ENCODE measurements at places on chromosomes 1 and 21.

- no peak for DNase-seq
These were observed 22.3 kb downstream of the BARHL2 start for GRCh38 chr1:90694846-90695245.

GRCh38 chr1:170210142-170210541, 64.4 kb downstream of the NTMT2 start:
- DNase-seq = no peak

GRCh38 chr1:41484402-41485241, at the start of gene EDN2:
EDN2 (minus strand) TSS chr1:41484683; CDS start chr1:41484601, 82 bp downstream.
- no peak for DNase-seq

- DNase-seq = no peak
These were observed 124.3 kb downstream of the TRABD2B start for GRCh38 chr1:47872886-47873285.

- DNase-seq = no peak
These were observed at the start of gene MAP3K21 for GRCh38 chr1:233327651-233328141. MAP3K21 (plus strand) TSS chr1:233327724; CDS start chr1:233328029, 305 bp downstream.

- DNase-seq = no peak
These were observed 546 bp upstream of the ZNF695 start for GRCh38 chr1:247008406-247008799.

- DNase-seq = no peak
These were observed 606.3 kb upstream of the PLXNA2 start for GRCh38 chr1:208850442-208850841.

DNA sequence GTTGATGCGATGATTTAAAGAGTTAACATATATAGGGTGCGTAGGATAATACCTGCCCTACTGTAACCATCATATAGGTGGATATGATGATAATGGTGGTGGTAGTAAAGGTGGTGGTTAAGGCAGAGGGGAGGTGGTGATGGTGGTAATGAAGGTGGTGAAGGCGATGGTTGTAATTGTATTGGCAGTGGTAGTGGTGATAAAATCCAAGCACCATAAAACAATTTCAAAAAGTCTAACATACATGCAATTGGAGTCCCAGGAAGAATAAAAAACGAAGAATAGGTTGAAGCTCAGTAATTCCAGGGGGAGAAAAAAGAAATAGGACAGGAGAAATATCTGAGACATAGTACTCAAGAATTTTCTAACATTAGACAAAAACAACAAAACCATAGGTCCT, 27.3 kb upstream of the RAB4A start:
- no peak for DNase-seq

GRCh38 chr1:101945884-101946283, 50.8 kb downstream of the OLFM3 start:
- DNase-seq = no peak

- DNase-seq = no peak
These were observed 1.2 kb downstream of the NEXN start for GRCh38 chr1:77889671-77890070.

DNA sequence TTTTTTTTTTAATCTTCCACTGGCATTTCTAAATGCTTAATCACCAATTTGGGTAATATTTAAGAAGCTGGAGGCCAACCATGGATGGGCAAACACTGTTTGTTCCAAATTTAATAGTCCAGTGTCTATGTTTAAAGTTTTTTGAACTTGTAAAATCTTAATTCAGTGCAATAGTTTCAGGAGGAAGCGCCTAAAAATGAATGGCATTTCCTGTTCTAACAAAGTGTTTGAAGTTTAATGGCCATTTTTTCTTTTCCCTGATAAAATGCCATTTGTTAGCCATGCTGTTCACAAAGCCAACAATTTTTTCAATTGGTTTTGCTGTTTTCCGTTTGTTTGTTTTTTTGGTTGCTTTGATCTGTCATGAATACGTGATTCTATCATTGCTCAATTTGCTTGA, 552.1 kb downstream of the LMO4 start:
- DNase-seq = no peak

GRCh38 chr1:191870490-191870889, 287.8 kb upstream of the RGS18 start:
- no peak for DNase-seq

DNA sequence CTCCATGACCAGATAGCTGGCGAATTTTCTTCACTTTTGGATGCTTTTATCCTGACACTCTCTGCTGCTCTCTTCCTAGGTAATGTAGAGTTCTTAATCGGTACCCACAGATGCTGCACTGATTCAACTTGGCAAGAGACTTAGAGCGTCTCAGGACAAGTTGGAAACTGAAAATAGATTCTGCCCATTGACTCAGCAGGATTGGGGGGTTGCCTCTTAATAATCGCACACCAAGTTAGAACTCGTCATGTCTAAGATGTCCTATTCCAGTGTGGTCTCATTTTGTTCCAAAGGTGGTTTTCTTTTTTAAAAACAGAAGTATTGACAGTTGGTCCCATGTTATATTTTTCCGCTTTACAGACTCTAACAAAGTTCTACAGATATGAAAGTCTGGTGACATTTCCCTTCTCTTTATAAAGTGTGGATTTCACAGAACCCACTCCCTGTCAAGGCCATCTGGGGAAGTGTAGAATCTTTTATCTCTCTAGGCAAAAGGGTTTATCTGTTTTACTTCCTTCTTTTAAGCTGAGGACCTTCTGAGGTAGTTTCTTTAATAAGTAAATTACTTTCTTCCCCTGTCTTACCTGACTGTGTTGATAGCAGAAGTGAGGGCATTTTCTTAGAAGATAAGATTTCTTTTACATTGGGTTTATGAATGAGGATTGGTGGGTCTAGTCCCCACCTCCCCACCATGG, 12.1 kb upstream of the DIPK1A start:
- no peak for DNase-seq

DNA sequence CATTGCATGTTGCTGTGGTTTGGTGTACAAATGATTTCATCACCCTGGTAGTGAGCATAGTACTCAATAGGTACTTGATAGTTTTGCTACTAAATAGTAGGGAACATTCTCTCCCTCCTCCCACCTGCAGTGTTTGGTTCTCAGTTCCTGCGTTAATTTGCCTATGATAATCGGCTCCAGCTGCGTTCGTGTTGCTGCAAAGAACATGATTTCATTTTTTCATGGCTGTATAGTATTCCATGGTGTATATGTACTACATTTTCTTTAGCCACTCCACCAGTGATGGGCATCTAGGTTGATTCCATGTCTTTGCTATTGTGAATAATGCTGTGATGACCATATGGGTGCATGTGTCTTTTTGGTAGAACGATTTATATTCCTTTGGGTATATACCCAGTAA, 903.4 kb downstream of the TTLL7 start:
- DNase-seq = no peak

DNA sequence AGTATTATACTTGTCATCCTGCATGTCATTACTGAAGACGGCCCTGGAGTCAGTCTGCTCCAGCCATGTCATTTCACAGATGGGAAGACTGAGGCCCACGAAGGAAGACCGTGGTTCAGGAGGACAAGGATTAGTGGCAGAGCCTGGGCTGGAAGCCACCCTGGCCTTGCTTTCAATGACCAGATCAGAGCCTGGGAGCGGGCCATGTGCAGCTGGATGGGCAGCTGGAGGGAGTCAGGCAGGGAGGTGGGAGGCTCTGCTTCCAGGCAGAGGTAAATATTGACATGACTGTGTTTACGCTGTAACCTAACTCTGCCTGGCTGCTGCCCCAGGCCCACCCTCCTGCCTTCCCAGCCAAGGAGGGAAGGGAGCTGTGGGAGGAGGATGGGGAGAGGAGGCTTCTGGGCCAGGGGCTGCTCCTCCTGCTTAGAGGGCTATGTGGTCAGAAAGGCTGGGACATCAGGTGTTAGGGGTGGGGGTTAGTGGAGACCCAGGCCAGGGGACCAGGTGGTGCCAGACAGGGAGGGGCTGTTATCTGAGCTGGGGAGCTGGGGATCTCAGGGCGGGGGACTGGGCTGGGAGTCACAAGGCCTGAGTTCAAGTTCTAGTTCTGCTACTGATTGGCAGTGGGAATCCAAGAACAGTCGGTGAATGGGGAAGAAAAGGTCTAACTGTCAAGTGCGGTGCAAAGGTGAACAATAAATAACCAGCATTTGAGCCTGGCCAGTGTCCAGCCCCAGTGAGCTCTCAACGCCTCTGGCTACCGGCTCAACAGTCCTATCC, 48.5 kb upstream of the ECE1 start:
- DNase-seq = no peak

- DNase-seq = no peak
These were observed 10.6 kb upstream of the RUNX1 start for GRCh38 chr21:35059742-35060141.

- no peak for DNase-seq
These were observed 147.7 kb upstream of the CACNA1E start for GRCh38 chr1:181335631-181336030.

- DNase-seq = no peak
These were observed 11.1 kb upstream of the GJA5 start for GRCh38 chr1:147771226-147772125.

DNA sequence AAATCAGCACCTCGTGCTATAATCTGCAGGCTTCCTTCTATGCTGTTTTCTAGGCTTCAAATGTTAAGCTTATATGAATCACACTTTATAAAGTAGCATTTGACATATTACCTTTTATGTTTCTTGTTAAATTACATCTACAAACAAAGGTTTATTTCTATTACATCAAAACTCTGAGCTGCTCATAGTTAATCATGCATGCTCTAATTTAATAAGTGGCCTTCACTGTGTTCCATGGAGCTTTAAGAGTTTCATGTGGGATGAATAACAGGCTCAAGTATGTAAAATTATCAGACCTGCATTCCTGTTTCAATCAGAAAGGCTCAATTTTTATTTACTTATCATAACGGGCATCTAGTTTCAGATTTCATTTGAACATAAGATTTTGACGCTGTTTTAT, 13.0 kb downstream of the SLC19A2 start:
- no peak for DNase-seq

DNA sequence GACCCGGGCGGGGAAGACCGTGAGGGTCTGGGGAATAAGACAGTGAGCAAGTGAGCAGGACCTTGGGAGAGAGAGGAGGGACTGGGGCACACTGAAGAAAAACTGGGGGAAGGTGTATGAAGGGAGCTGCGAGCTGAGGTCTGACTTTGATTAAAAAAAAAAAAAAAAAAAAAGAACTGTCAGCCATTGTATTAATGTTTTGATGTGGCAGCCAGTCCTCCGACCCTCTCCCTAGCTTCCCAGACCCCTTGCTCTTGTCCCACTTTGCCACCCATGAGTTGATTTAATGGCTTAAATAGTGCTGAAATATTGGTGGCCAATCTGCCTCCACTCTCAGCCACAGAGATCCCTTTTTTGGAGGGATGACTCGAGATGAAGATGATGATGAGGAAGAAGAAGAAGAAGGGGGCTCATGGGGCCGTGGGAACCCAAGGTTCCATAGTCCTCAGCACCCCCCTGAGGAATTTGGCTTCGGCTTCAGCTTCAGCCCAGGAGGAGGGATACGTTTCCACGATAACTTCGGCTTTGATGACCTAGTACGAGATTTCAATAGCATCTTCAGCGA, 652 bp downstream of the HAX1 start:
- no peak for DNase-seq

DNA sequence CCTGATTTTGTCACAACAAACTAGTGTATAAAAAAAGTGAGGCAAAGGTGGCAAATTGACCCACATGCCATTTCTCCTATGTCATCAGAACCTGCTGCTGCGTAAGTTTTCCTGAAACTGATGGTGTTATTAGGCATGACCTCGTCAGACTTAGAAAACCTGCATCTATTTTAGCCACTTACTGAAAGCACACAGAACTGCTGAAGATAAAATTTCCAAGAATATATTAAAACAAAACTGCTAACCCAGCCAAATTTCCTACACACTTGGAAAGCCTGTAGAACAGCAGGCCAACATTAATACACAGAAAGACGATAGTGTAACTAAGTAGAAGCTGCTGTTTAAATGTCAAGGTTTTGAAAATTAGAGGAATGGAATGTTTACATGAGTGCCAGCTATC, 674.5 kb upstream of the CXADR start:
- DNase-seq = no peak

DNA sequence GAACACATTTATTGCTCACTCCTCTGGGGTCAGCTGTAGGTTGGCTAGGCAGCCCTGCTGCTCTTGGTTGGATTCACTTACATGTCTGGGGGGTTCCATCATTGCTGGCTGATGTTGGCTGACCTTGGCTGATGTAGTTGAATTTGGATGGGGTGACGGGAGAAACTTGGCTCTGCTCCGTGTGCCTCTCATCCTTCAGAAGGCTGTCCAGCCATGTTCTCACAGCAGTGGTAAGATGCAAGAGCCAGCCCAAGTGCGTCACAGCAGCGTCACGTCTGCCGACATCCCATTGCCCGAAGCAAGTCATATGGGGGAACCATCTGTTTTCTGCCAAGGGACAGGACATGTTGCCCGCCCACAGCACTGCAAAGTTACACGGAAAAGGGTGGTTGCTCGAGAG, 613.5 kb downstream of the MATN1 start:
- DNase-seq = no peak

- no peak for DNase-seq
These were observed 40.8 kb downstream of the CDK18 start for GRCh38 chr1:205545001-205545919.

DNA sequence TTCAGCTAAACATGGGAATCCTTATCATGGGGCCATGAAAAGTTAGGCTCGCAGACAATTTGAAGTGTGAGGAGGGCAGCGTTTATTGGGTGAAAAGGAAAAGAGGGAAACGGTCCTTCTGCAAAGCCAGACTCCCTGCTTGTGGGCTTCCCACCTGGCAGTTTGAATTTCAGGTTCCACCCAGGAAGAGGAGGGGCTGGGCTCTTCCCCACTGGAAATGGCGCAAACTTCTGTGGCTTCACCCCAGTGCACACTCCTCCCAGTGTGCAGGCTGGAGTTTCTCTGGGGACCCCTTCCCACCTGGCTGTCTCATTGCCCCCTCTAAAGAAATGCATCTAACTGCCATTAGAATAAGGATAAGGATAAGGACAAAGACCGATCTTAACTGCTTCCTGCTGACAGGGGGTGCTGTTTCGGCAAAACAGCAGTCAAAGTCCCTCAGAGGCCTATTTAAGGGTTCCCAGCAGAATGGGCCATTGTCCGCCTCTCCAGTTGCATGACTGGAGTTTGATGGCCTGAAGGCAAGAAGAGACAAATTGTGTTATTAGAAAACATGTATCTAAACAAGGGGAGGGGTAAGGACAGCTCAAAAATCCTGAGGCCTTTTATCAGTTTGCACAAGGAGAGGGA, 20.4 kb downstream of the AIM2 start:
- DNase-seq = peak; percentile 38

DNA sequence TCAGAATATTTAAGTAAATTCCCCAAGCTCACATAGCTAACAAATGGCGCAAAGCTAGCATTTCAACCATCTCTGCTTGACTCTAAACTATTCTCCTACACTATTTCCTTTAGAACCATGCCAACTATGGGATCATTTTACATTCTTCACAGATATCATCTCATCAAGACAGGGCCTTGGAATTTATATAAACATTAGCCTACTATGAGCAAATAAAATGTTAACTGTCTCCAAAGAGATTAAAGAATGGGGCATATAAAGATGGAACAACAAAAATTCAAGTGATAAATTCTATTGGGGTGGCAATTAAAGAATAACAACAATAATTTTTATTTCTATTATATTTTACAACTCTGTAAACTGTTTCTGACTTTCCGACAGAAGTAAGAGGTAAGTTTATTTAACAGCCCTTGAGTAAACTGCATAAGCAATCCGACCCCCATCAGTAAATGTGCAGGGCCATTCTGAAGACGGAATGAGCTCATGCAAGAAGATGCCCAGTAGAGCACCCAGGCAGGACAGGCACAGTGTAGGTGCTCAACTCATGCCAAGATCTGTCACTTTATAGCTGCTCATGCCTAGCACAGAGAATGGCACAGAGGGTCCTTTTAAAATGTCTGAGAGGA, 261.9 kb downstream of the VAV3 start:
- no peak for DNase-seq

- DNase-seq = no peak
These were observed 72.8 kb downstream of the SELENOF start for GRCh38 chr1:86841116-86841515.
